ENCODE measurements at places on chromosomes 3 and 15.

DNA sequence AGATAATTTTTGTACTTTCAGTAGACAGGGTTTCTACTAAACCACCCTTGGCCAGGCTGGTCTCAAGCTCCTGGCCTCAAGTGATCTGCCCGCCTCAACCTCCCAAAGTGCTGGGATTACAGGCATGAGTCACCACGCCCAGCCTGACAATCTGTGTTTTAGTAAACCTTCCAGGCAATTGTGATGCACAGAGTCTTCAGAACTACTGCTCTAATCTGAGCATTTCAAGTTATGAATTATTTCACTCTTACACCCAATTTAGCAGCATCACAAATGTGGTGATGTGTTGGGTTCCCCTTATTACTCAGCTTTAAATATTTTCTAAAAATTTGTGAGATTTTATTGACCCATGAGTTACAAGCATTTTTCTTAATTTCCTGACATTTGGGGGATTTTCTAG, 94.4 kb downstream of the ULK4 start:
- DNase-seq: no peak

DNA sequence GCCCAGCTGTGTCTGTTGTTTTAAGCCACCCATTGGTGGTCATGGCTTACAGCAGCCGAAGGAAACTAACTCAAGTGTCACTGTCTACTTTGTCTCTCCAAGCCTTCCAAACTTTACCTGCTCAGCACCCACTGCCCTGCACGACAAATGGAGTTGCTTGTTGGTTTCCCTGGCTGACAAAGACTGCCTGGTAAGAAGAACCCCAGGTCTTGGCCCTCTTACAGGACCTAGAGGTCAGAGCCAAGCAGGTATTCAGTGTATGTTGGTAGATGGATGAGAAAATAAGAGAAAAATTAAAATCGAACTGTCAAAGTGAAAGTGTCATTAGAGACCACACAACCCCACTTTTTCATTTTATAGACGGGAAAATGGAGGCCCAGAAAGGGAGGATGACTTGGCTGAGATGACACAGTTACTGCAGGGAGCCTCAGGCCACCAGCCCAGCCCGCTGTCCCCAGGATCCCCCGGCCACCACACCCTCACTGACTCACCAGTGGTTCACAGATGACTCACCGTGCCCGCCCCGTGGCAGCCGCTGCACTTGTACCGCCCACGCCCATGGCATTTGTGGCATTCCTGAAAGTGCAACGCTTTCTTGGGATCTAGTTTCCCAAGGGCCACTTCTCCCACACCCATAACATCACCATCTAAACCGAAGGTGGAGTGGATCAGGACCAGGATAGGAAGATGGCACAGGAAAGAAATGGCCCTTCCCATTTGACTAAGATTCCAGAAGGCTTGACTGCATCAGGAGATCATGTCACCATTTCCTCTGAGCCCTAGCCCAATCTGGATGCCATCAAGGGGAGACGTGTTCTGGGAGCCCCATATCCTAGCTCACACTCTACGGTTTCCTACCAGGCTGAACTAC, 15.2 kb downstream of the SSUH2 start:
- peak; percentile 35 for DNase-seq

DNA sequence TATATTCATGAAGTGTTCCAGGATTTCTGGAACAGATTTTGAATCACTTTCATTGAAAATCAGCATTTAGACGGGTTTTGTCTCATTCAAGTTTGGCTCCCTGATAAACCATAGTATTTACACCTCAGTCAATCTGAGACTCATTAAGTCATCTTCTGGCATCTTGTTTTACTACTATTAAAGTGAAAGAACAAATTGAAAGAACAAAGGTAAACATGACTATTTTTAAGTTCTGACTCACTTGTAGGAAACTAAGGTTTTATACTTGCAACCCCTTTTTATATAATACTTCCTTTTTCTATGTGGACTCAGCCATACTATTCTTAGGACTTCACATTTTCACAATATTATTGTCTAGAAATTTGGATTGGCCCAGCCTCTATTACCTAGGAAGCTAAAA, 854.4 kb downstream of the SQOR start:
- no peak for DNase-seq

- DNase-seq: no peak
Measured at GRCh38 chr15:48176957-48177356, 1.1 kb downstream of the MYEF2 start.

DNA sequence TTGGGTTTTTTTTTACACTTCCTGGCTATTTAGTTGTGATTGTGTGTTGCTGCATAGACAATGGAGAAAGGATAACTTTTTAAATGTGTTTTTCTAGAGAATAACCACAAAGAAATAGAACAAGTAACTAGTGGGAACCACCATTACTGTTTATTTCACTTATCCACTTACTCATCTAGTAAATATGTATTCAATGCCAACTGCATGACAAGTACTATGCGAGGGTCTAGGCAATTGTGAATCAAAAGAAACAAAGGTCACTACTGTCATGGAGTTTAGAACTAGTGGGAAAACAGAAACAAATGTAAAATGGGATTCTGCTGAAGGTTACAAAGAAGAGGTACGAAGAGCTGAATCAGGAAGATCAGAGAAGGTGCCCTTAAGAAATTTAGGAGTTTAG, 600.9 kb upstream of the ROBO2 start:
- no peak for DNase-seq

- DNase-seq: no peak
Measured at GRCh38 chr3:99730870-99731269, 86.8 kb upstream of the CMSS1 start.

DNA sequence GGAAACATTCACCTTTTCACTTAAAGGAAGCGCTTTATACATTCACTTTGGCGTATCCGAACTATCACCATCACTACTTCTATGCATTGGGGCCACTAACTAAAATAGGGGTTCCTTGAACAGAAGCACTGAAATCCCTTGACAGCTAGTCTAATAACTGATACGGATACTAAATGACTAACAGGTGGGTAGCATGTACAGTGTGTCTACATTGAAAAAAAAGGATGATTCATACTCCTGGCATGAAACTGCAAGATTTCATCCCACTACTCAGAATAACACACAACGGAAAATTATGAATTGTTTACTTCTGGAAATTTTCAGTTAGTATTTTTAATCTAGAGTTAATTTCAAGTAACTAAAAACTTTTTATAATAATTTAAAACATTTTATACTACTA, 96.7 kb downstream of the SMARCC1 start:
- DNase-seq: no peak

- no peak for DNase-seq
Measured at GRCh38 chr3:129461461-129462146, 21.6 kb downstream of the IFT122 start.

- DNase-seq: no peak
Measured at GRCh38 chr3:31671976-31672375, 139.3 kb downstream of the STT3B start.

DNA sequence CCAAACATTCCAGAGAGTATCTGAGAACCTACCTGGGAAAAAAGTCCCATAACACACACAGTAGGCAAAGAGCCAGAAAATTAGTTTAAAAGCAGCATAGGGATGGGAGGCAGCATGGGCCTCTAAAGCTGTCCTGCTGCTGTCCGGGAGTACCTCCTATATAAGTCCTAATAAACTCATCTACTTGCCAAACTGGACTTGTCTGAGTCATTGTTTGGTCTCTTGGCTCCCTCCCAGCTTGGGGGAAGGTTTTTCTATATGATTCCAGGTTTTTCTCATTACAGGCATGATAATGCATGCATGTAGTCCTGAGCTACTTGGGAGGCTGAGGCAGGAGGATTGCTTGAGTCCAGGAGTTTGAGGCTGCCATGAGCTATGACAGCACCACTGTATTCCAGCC, 17.5 kb upstream of the HACD2 start:
- DNase-seq: no peak

DNA sequence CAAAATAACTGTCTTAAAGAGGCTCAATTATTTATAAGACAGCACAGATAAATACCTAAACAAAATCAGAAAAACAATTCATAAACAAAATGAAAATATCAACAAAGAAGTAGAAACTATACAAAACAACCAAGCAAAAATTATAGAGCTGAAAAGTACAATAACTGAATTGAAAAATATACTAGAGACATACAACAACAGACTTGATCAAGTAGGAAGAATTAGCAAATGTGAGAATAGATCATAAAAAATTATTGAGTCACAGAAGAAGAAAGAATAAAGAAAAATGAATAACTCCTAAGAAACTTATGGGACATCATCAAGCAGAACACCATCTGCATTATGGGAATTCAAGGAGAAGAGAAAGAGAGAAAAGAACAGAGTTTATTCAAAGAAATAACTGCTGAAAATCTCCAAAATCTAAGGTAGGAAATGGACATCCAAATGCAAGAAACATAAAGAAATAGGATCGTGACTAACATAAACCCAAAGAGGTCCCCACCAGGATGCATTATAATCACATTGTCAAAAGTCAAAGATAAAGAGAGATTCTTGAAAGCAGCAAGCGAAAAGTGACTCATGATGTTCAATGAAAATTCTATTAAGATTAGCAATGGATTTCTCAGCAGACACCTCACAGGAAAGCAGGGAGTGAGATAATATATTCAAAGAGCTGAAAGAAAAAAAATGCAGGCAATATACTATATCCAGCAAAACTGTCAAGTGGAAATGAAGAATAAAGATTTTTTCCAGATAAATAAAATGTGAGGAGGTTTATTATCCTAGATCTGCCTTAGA, 85.9 kb downstream of the DCLK3 start:
- DNase-seq: no peak

DNA sequence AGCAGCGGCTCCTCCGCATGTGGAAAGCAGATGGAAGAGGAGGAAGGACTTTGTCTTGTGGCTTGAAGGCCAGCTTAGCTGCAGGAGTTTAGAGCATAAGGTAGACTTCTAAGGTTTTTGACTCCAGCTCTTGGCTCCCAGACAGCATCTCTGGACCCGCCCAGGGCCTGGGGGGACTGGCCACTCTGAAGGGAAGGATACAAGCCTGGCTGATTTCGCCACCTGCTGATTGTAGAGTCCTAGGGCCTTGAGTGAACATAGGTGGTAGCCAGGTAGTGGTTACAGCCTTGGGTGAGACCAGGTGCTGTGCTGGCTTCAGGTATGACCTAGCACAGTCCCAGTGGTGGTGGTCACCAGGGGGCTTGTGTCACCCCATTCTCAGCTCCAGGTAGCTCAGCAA, 48.4 kb upstream of the RPL35A start:
- no peak for DNase-seq

DNA sequence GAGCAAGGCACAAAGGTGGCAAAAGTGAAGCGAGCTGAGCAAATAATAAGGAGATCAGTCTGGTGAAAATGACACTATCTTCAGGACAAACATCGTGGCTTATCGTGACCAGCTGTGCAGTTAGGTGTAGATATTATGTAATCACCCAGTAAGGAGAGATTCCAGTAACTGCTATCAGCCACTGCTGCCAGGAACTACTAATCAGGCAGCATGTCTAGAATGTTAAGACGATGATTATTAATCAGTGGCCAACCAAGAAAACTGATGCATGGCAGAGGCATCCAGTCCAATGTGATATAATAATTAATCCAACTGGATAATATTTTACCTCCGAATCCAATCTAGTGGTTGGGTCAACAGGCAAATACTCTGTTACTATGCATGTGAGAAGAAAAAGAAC, 252.7 kb upstream of the ZPLD1 start:
- no peak for DNase-seq

DNA sequence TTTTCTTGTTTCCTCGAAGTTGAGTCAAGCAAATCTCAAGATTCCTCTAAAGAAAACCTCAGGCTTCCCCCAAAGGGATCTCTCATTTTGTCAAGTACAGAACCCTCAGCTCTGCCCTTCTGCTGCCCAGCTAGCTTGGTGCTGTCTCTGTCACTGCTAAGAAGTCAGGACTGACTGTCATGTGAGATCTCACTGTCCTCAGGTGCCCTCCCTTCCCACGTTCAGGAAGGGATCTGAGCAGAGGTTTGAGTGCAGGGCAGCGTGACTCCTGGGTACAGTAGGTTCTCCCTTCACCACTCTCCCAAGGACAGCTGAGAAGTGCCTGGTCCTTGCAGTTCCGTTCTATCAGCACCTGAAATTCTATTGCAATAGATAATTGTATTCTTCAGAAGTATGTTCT, 229.7 kb downstream of the SLCO3A1 start:
- no peak for DNase-seq

DNA sequence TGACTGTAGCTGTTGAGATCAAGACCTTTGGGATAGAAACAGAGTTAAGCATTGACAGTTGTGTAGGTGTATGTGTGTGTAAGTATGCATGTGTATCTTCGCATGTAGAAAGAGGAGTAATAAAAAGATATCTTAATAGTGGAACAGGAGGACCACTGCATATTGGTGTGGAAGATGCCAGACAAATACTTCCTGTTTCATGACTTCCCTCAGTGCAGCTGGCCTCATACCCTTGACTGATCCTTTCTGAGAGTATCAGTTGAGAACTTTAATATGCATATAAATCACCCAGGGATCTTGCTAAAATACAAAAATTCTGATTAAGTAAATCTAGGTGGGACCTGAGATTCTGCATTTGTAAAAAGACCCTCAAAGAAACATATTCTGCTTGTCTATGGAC, 8.5 kb upstream of the ZBED2 start:
- DNase-seq: no peak

GRCh38 chr15:35671981-35672380, 126.0 kb upstream of the DPH6 start:
- no peak for DNase-seq

DNA sequence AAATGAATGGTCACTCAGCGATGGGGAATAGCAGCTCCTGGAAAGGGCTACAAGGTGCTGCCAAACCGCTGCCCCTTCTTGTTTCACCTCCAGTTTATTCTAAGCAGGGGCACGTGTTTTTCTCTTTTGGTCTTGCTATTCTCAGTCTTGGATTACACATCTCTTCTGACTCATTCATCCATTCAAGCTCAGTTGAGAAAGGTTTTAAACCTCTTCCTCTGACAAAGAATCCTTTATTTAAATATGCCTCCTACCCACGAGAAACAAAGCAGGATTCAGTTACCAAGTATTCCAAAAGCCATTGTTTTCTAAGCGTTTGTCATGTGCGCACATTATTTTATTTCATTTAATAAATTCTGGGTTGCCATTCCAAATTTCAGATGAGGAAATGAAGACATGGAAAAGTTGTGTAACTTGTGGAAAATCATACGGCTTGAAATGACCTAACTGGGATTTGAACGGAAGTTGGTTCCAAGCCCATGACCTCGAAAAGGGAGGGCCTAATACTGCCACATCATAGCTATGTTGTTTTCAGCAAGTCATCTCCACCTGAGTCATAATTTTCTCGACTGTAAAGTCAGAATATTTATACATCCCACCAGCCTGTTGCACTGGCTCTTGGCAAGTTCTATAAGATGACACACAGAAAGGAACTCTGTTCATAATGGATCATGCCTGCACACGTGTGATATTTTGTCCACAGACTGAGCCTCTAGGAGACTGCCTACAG, 292.0 kb upstream of the SLCO3A1 start:
- no peak for DNase-seq

GRCh38 chr3:87197531-87197930, 29.6 kb upstream of the CHMP2B start:
- no peak for DNase-seq

- DNase-seq: no peak
Measured at GRCh38 chr15:65028338-65028737, 1.1 kb downstream of the MTFMT start.

- peak; percentile 59 for DNase-seq
Measured at GRCh38 chr15:41557673-41558399, 1.2 kb upstream of the TYRO3 start.

Measured in activated CD8-positive, alpha-beta memory T cell treated with anti-CD3 and anti-CD28 coated beads for 1 hour (primary cell).